ENCODE measurements at places on chromosomes 2 and 18.
A peak's percentile ranks its signal among the peaks of the same experiment; 100 is the strongest.

DNA sequence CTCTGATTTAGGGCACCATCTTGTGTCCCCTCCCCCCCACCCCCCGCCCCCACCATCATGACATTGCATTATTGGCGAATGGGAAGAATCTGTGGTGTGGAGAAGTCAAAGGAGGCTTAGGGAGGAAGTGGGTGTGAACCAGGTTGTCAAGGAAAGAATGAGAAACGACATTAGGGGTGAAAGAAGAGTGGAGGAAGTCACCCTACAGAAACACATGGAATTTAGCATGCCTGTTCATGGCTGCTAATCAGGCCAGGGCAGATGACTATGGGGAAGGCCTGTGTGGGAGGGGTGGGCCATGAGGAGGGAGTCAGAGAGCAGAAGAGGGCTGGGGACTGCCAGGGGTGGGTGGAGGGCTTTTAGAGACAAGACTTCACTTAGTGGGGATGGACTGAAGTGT, 81.6 kb downstream of the AOX1 start:
- no peak for DNase-seq

- DNase-seq = no peak
Observed at GRCh38 chr2:238856713-238857567, 9.1 kb downstream of the TWIST2 start.

GRCh38 chr2:221655300-221655699, 83.2 kb upstream of the EPHA4 start:
- DNase-seq = no peak

DNA sequence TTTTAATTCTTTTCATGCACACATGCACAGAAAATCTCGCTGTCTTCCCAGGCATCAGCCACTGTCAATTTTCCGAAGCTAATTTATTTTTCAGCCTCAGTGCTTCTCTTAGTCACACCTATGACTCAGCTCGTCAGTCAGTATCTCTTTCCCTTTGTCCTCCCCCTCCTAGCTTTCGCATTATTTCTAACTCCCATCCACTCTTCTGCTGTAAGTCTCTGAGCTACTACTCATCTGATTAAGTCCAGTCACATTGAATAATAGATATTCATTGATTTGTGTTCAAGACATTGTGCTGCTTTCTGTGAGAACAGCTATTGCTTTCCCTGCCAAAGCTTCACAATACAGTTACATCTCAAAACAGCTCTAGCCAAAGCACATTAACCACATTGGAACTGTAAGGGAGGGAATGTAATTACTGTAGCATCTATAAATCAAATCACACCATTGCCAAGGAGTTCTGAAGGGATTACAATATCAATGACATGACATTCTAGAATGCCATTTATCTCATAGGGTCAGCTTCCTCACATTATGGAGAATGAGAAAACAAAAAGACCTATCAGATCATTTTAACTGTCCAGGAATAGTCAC, 89.4 kb downstream of the SCN3A start:
- DNase-seq = peak; percentile 71

- no peak for DNase-seq
Observed at GRCh38 chr18:69267895-69268294, 132.8 kb upstream of the DOK6 start.

- DNase-seq = no peak
Observed at GRCh38 chr2:14565666-14566065, 66.9 kb upstream of the LRATD1 start.

DNA sequence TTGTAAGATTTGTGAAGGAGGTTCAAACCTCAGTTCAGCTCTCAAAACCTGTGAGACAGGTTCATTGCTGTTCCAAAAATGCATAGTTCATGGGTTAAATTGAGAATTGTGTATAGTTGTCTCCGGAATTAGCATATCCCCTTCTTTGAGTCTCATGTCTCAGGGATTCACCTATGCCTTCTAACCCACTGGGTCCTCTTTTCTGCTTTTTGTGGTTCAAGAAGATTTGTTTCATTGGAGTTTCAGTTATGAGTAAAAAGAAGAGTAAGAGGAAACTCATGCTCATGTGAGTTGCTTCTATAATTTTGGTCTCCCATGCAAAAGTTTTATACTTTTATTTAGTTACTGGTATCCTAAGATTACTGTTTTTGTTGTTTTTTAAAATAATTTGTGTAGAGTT, 1219.8 kb upstream of the ZEB2 start:
- DNase-seq = no peak

DNA sequence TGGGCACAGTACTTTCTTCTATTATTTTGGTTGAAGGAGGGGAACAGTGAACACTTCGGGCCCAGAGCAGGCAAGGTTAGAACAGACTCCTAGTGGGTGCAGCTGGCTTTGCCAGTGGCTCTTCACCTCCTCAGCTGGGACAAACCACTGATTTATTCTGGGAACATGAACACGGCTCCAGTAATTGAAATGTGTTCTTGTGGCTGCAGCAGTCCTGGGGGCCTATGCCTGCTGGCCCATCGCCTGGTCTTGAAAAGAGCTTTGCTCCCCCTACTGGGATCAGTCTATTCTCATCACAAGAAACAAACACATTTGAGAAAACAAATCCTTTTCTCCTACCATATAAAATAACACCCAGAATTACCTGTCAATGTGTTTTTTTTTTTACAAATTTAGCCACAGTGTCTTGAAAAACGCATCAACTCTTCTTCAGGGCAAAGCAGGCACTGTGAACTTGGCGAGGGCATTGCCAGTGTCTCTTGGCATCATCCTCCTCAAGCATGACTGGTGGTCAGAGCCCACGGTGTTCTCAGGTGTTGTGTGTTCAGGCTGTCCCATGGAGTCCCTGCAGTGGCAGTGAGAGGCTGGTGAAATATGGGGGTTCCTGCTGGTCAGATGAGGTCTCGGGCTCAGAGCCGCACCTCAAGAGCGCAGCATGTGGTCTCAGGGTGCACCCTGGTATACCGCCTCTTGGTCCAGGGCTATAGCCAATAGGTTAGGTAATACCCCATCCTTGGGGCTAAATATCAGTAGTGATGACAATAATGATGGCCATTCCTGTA, 51.3 kb downstream of the RNF144A start:
- DNase-seq = peak; percentile 89

GRCh38 chr2:5036256-5036655, 655.9 kb upstream of the SOX11 start:
- no peak for DNase-seq

DNA sequence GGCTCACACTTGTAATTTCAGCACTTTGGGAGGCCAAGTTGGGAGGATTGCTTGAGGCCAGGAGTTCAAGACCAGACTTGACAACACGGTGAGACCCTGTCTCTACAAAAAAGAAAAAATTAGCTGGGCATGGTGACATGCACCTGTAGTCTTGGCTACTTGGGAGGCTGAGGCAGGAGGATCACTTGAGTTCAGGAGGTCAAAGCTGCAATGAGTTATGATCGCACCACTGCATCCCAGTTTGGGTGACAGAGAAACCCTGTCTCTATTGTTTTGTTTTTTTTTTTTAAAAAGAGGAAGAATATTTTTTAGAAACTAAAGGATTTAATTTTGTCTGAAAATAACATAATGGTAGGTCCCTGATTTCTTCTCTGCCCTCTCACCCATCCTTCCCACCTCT, 79.4 kb upstream of the TMEM200C start:
- DNase-seq = no peak

GRCh38 chr18:56804395-56804794, 153.2 kb downstream of the WDR7 start:
- DNase-seq = no peak

DNA sequence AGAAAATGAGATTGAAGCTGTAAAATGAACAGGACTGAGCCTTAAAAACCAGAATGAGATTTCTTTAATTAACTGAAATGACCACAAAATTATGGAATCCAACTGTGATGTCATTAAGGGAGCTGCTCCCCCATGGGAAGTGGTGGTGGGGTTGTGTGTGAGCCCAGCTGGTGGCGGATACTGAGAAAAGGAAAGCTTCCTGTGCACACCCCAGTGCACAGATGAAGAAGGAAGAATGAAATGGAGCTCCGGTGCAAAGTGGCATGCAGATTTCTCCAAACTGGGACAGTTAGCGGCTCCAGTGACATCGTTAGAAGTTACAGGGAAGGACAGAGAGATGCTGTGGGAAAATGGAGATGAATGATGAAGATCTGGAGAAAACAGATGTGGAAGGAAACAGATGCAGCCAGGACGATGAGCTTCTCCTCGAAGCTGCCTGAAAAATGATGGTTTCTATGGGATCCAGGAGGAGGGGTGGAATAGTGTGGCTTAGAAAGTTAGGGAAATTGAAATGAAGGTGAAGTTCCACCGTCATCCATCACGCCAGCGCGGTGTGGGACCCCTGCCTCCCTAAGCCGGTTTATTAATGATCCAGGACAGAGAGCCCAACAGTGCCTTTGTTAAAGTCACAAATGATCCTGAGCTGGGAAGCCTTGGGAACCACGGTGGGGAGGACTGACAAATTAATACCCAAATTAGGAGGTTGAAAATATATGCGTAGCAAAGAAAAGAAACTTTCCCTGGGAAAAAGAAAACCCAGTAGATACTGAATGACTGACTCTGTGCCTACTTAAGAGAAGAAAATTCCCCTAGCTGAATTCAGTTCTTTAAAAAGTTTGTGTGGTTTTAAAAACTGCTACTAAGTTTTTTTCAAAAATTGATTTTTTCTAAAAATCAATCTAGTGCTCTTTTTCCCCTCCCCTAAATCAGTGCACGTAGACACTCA, 77.2 kb downstream of the TSN start:
- DNase-seq = no peak

- DNase-seq = peak; percentile 56
Observed at GRCh38 chr18:23710068-23710527, 20.8 kb downstream of the LAMA3 start.

DNA sequence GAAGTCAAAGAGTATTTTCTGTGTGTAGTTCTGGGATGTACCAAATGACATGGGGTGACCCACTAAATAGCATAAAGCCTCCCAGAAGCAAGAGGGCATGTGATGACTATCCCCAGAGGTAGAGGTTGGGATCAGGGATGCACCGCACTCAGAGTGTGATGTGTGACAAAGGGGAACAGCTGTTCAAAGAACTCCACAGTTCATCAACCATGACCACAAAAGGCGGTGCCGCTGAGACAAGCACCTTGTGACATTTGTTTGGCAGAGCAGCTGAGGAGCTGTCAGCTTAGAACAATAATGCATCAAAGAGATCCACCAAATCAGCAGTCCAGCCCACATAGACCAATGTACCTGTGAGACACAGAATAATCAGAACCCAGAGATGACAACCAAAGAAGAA, 81.3 kb downstream of the VWC2L start:
- no peak for DNase-seq

DNA sequence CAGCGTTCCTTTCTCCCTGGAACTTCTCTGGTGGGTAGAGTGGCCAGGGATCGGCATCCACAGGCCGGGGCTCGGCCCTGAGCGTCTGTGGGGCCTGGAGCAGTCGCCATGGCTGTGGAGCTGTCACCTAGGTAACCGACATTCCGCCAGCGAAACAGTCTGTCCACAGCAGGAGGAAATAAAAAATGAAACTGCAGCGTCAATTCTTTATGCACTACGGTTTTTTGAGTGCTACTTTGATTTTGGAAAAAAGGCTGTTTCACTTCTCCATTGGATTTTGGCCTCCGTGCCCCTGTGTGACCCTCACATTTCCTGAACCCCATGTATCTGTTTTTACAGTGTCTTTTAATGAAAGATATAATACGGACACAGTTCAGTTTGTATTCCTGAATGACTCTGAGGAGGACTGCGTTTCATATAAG, 163.4 kb downstream of the LDLRAD4 start:
- DNase-seq = peak; percentile 90

DNA sequence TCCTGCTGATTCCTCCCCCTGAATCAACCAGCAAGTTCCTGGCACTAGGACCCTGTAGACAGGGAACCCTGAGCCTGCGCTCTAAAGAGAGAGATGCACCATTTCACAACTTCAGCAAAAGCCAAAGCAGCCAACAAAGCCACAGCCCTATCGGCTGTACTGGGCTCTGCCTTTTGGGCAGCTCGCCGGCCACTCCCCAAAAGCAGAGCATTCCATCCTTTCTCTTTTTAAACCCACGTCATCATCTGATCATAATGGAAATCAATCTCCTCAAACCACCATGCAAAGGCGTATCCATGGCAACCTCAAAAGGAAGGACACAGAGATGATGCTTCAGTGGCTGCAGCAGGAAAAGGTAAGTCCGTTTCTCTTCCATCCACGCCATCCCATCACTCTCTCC, 5.3 kb upstream of the DCTN1 start:
- peak; percentile 35 for DNase-seq
